ENCODE measurements at places on chromosomes 7 and 10. TPM values are rescaled to one million over a fixed set of nuclear protein-coding genes. Genes with fewer than 3 reads are reported as not detected.

- DNase-seq: no peak
These were observed 1.0 kb downstream of the ADCK2 start for GRCh38 chr7:140673774-140674155.

- DNase-seq: peak; percentile 7
These were observed 40.9 kb upstream of the ZNF32 start for GRCh38 chr10:43689618-43689954.

DNA sequence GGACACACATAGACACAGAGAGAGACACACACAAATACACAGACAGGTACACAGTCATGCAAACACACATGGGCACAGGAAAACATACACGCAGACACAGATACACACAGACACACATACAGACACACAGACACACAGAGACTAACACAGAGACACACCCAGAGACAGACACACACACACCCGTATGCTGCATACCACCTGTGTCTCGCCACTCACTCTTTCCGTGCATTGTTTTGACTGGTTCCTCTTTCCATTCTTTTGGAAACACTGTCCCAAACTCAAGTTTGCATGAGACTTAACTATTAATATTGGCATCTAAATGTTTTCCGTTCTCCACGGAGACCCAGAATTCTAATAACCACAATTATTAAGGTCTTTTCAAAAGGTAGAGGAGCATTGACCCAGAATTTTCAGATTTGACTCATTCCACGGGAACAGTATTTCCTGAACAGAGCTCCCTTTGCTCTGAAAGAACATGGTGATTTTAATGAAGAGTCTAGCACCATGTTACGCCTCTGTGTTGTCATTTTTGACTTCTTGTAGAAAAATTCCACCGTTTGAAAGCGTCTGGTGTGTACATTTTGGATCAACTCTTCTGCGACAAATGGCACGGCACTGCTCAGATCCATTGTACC, 141.2 kb upstream of the RNF32 start:
- no peak for DNase-seq

DNA sequence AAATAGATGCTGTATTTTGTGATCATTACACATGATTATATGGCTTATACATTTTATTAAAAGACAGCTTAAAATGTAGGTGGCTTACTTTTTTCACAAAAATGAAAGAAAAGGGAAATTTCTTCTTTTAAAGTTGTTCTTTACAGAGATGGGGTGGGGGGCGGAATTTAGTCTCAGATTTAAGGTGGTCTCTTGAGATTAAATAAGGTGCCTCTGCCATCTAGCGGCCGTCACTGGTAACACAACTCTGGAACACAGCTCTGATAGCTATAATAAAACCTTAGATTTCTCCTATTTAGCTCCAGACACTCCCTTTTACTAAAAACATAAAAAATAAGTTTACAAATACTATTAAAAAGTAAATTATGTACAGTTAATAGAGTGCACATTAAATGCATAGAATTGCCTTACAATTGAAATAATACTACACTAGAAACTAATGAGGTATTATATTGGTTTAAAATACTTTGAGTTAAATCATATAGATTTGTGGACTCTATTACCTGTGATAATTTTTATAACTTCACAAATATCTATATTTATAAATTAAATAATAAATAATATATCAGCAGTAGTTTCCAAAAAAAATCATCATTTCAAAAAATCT, 210.9 kb downstream of the DGKB start:
- peak; percentile 21 for DNase-seq

- no peak for DNase-seq
These were observed 35.0 kb downstream of the YKT6 start for GRCh38 chr7:44235582-44236332.

- DNase-seq: no peak
These were observed 220.5 kb downstream of the BAMBI start for GRCh38 chr10:28897617-28898464.

DNA sequence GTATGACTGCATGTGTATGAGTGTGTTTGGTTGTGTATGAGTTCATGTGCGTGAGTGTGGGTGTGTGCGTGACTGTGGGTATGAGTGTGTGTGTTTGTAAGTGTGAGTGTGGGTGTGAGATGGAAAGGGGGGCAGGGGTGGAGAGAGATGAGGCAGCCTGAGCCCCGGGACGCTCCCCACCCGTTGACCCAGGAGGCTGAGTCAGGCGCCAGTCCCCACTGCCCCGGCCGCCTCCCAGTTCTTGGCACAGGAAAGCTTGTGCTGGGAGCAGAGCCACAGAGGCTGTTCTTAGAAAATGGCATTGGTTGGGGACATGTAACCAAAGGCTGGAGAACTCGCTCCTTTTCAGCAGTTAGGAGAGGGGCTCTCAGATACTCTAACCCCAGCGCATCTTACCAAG, 27.8 kb upstream of the NUB1 start:
- DNase-seq: peak; percentile 49

GRCh38 chr10:132175907-132176581, 10.7 kb upstream of the DPYSL4 start:
- DNase-seq: no peak

DNA sequence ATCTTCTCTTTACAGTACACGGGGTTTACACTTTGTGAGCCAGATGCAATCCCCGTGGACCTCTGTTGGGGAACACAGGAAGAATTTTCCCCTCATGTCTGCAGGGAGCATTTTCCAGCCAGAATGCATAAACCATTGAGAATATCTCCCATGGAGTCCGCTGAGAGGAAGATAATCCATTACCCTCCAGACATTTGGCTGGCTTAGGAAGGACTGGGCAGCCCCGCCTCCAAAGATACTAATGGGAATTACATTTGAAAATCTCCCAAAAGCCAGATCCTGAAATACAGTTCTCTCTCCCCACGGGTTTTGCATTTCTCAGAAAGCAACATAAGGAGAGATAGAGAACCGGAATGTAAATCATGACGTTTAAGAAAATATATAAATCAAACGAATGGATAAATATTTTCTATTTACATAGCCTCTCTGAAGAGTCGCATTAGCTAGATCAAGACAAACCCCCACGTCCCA, 53.5 kb downstream of the TRIL start:
- DNase-seq: peak; percentile 42

- no peak for DNase-seq
These were observed 31.1 kb downstream of the RAMP3 start for GRCh38 chr7:45188736-45189135.

GRCh38 chr10:108465871-108466641, 1301.5 kb upstream of the SORCS1 start:
- no peak for DNase-seq

- DNase-seq: no peak
These were observed 124.7 kb downstream of the DGKB start for GRCh38 chr7:14777806-14778205.

- no peak for DNase-seq
These were observed 131.7 kb upstream of the CHST15 start for GRCh38 chr10:124225029-124225466.

GRCh38 chr7:138864667-138865066, 66.7 kb upstream of the ATP6V0A4 start:
- peak; percentile 69 for DNase-seq

GRCh38 chr10:60798031-60798430, 19.8 kb downstream of the CDK1 start:
- DNase-seq: no peak

- no peak for DNase-seq
These were observed 16.9 kb upstream of the ENTPD1 start for GRCh38 chr10:95739056-95739455.

- DNase-seq: no peak
These were observed 46.4 kb downstream of the ABCB5 start for GRCh38 chr7:20661884-20662283.

GRCh38 chr10:114061789-114062188, 18.1 kb downstream of the ADRB1 start:
- DNase-seq: no peak

Gene PTF1A
- total RNA-seq: not detected

Gene HTRA1
- 50.4 TPM for total RNA-seq

Gene TLX1
- not detected for total RNA-seq

Gene RPEL1
- 0.06 TPM for total RNA-seq

Gene ZNF804B
- total RNA-seq: not detected

All from Daoy (cell line).